OCI-M1 (cell line): ENCODE measurements at places on chromosomes 3 and 15.
A peak's percentile ranks its signal among the peaks of the same experiment; 100 is the strongest.

GRCh38 chr3:187274315-187274976 lies 17.1 kb downstream of the MASP1 start:
- DNase-seq, result no peak

- DNase-seq, result no peak
These were observed 16.2 kb upstream of the CCR8 start for GRCh38 chr3:39313289-39313688.

- DNase-seq, result peak; percentile 88
These were observed 326.8 kb downstream of the TUSC7 start for GRCh38 chr3:117036259-117036799.

- no peak for DNase-seq
These were observed 935.8 kb downstream of the IGSF11 start for GRCh38 chr3:118098827-118099226.

- peak; percentile 43 for DNase-seq
These were observed 176.5 kb upstream of the KCNMB2 start for GRCh38 chr3:178359728-178360127.

DNA sequence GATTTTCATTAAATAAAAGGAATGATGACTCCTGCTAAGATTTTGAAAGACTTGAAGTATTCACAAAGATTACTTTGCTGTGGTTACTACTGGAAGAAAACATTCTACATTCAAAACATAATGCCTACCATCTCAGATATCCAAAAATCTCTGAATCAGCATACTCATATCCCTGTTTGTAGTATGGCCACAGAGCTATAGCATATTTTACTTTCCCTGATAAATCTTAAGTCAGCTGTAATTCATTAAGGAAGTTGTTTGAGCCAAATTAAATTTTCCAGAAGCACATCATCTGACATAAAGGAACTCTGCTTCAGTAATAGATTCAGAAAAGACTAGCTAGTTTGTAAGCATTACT lies 942.0 kb downstream of the ROBO1 start:
- DNase-seq, result no peak

- DNase-seq, result no peak
These were observed 645.8 kb upstream of the TBL1XR1 start for GRCh38 chr3:177842743-177843734.

- DNase-seq, result no peak
These were observed 28.0 kb downstream of the KLHDC8B start for GRCh38 chr3:49199239-49199899.

DNA sequence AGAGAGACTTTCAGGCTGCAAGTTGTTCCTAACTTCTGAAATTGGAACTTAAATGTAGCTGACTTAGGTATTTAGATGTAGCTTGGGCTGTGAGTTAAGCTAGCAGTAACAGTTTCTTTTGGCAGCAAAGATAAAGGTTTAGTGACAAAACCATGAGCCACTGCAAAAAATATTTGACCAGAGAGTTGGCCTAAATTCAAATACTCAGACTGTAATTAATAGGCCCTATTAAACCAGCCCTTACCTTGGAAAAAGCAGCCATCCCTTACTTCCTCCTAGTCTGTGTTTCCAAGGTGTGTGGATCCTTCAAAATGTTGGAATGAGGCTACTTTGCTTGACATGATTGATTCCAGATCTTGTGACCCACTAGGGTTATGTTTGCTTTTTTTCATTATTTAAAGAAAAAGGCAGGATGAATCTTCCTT lies 8.2 kb downstream of the TPM1 start:
- peak; percentile 68 for DNase-seq

GRCh38 chr15:65629548-65629947 lies 7.8 kb downstream of the SLC24A1 start:
- no peak for DNase-seq

DNA sequence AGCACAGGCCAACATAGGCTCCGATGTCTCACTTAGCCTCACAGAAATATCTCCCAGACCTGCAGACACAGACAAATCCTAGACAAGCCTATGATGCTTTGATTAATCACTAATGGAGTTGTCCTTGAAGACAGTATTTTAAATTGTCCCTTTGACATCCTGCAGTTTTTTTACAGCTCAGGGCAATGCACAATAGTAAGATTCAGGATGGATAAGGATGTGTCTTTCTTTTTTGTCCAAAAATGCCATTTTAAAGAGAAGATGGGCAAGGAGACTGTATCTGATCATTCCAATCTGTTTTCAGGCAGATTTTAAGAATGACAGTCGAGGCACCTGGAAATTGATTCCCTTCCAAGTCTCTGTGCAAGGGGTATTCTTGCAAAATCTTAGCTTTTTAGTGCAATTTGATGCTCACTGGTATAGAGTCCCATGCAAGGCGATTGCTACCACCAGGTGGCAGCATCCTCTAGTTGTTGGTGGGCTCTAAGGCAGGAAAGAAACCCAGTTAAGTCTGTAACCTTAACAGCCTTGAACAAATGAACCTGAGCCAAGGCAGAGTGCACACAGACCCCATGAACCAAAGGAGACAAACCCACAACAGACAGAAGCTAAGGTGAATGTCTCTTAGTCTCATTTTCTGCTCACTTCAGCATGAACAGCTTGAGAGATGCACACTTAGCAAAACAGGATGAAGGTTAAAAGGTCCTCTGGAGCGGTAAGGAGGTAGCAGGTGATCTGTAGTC lies 51.2 kb upstream of the MINAR1 start:
- DNase-seq, result peak; percentile 88

- no peak for DNase-seq
These were observed 59.6 kb downstream of the ITGA11 start for GRCh38 chr15:68372291-68372811.

DNA sequence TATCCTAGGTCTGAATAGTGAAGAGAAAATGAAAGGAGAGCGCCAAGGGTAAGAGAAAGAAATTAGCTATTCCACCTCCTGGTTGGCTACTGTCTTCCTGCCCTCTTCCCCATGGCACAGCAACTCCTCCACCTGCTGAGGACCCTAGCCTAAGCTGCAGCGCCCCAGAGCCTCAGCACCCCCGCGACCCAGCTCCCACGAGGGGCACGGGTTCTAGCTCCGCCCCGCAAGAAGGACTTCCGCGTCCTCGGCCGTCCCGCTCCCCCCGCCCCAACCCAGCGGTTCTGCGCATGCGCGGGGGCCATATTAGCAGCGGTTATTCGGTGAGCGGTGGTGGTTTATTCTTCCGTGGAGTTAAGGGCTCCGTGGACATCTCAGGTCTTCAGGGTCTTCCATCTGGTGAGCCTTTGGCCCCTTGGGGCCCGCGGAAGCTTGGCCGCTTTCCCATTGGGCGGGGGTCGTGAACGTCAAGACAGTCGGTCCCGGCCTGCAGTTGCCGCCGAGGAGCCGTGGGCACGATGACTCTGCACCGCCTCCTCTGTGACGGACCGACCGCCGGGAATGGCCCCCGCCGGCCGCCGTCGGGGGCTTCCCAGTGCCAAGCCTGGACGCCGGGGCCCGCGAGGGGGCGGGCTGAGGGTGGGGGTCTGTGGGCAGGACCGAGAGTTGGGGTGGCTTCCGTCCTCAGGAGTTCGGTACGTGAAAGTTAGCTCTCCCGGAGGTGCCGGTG lies at the start of gene PSMA4:
TSS of gene PSMA4 (plus strand) at position 304 of the 730 bp plus-strand sequence. CDS start 1,484 bp downstream, outside the sequence.
- peak; percentile 94 for DNase-seq

DNA sequence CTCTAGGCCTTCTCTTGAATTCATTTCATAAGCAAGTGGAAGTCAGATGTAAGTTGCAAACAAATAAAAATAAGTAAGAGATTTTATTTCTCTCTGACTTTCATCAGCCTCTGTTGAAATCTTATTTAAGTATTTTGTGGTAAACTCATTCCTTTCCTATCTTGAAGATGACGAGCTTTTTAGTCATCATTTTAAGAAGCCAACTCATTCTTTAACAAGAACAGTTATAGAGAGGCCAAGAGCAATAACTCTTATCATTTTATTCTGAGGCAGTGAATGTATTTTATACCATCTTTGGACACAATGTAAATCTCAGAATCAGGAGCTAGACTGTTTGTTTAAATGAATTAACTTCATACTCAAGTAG lies 147.5 kb upstream of the MBNL1 start:
- no peak for DNase-seq

GRCh38 chr15:90435652-90436337 lies 47.8 kb downstream of the IQGAP1 start:
- peak; percentile 10 for DNase-seq

DNA sequence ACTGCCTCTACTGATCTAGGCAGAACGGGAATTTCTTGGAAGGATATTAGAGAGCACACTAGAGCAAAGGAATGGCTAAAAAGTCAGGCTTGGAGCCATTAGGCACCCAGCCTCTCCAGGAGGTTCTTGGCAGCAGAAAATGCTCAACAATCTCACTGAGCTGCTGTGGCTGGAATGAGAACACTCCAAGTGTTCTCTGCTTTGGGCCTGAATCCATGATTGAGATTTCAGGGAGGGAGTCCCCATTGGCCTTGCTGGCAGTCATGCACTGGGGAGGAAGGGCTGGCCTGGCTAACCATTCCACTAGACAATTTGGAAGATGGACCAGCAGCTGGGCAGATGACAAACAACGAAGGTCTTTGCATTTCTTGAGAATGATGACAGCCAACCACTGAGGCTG lies 362.6 kb downstream of the SHQ1 start:
- no peak for DNase-seq

GRCh38 chr3:177515786-177516157 lies 318.5 kb upstream of the TBL1XR1 start:
- no peak for DNase-seq

GRCh38 chr15:94470492-94470891 lies 239.1 kb downstream of the MCTP2 start:
- no peak for DNase-seq

GRCh38 chr3:161510510-161511260 lies 14.1 kb downstream of the OTOL1 start:
- no peak for DNase-seq

DNA sequence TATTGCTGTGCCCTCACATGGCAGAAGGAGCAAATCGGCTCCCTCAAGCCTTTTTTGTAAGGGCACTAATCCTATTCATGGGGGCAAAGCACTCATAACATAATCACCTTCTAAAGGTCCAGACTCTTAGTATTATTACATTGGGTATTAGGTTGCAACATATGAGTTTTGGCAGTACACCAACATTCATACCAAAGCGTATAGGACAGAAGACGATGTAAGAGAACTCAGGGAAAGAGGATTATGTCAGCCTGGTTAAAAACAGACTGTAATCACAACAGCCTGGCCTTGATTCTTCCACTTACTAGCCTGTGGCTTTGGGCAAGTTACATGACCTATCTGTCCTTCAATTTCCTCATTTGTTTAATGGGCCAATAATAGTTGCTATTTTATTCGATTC lies 828.5 kb upstream of the NECTIN3 start:
- DNase-seq, result no peak

DNA sequence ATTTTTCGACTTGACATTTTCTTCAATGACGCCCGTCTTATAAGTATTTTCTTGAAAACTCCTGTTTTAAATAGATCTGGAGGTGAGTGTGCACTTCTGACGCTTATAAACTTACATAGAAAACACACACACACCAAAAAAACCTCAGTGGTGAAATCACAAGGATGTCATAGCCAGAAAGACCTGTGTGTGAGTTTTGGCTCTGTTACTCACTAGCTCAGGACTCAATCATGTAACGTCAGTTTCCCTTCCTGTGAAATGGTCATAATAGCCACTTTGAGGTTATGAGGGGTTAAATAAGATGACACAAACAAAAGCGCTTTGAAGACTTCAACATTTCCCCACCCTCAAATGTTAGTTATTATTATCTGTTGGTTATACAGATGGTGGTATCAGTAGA lies 1.8 kb downstream of the IL20RB start:
- no peak for DNase-seq

DNA sequence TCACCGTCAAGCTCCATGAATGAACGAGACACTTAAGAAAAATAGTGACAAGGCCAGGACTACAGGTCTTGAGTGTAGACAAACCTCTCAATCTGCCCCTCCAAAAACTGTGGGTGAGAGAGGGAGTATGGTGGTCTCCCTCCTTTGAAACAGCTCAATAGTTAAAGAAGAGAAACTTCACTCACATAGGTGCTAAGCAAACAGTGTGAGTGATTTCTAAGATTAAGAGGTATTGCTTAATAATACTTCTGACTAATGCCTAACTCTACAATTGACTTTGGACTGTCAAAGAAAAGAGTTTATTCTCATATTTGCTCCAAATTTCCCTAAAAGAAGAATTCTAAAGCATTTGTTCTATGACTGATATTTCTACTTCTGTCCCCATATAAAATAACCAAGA lies 17.0 kb upstream of the TMEM108 start:
- DNase-seq, result no peak

DNA sequence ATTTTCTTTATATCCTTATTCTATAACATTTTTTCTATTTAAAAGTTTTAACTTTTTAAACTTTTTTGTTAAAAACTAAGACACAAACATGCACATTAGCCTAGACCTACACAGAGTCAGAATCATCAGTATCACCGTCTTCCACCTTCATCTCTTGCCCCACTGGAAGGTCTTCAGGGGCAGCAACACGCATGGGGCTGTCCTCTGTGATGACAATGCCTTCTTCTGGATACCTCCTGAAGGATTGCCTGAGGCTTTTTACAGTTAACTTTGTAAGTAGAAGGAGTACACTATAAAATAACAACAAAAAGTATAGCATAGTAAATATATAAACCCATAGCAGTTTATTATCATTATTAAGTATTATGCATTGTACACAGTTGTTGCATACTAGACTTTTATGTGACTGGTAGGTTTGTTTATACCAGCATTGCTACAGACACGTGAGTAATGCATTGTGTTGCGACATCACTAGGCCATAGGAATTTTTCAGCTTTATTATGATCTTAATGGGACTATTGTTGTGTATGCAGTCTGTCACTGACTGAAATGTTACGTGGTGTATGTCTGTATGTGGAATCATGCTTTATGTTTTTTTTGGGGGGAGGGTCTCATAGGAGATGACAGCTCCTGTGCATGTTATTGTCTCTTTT lies 18.2 kb downstream of the ATP1B3 start:
- no peak for DNase-seq

GRCh38 chr3:115381573-115381912 lies 234.5 kb upstream of the ZBTB20 start:
- no peak for DNase-seq

DNA sequence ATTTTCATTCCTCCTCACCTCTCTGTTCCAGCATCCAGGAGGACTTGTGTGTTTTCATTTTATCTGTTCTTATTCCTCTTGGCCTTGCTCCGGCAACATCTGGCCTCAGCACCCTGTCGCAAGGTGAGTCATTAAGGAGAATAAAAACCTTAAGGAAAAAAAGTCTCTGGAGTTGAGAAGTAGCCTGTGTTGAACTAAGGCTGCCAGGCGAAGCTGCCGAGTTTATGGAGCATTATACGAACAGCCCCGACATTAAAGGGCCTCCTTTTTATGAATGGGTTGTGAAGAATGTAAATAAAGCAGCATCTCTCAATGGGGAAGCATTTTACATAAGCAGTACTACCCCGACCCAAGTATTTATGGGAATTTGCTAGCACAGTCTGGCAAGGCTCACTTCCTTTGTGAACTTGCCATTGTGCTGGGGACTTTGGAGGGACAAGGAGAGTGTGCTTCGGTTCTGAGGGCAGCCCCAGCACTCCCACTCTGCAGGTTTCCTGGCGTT lies 4.7 kb downstream of the BAHD1 start:
- DNase-seq, result no peak
